ENCODE measurements at places on chromosomes 4 and X. TPM values are rescaled to one million over a fixed set of nuclear protein-coding genes. Genes with fewer than 3 reads are reported as not detected.

The CCSER1 gene
- 12.3 TPM for total RNA-seq

The SMIM10L2A gene
- total RNA-seq, result 0.99 TPM

The C1QTNF7 gene
- total RNA-seq, result 3.7 TPM

The MYOZ2 gene
- total RNA-seq, result 21.2 TPM

The SASH3 gene
- 3.0 TPM for total RNA-seq

The CPXCR1 gene
- total RNA-seq, result not detected

The MGAT4D gene
- not detected for total RNA-seq

The ERCC6L gene
- total RNA-seq, result 1.8 TPM

The PCDH18 gene
- total RNA-seq, result 118 TPM

The ATOH1 gene
- 0.30 TPM for total RNA-seq

The SHROOM2 gene
- total RNA-seq, result 3.1 TPM

The RAB41 gene
- not detected for total RNA-seq

The GAB3 gene
- total RNA-seq, result 4.5 TPM

The FABP2 gene
- total RNA-seq, result not detected

The EREG gene
- 23.4 TPM for total RNA-seq

The PTPN13 gene
- total RNA-seq, result 78.6 TPM

The NLGN4X gene
- 4.3 TPM for total RNA-seq

The FGFBP2 gene
- 2.6 TPM for total RNA-seq

The SHISA3 gene
- total RNA-seq, result 2.3 TPM

The PRPS2 gene
- total RNA-seq, result 22.5 TPM

The GRIA2 gene
- total RNA-seq, result 3.8 TPM

The SMIM9 gene
- not detected for total RNA-seq

The ARHGEF38 gene
- total RNA-seq, result 0.10 TPM

The TEX13B gene
- total RNA-seq, result not detected

The STOX2 gene
- total RNA-seq, result 11.8 TPM

The GRIA3 gene
- 7.3 TPM for total RNA-seq

The CLIC2 gene
- 11.0 TPM for total RNA-seq

The C4orf36 gene
- 1.9 TPM for total RNA-seq

The PDLIM3 gene
- 52.5 TPM for total RNA-seq

The PPBP gene
- 12.4 TPM for total RNA-seq

The DGKK gene
- total RNA-seq, result not detected

The XAGE2 gene
- total RNA-seq, result 0.69 TPM

The TCEANC gene
- 5.3 TPM for total RNA-seq

The RIBC1 gene
- 0.49 TPM for total RNA-seq

The PGAM4 gene
- total RNA-seq, result not detected

The PABPC1L2A gene
- not detected for total RNA-seq

The PRR32 gene
- 3.5 TPM for total RNA-seq

The PRKG2 gene
- total RNA-seq, result 15.0 TPM

The PCSK1N gene
- total RNA-seq, result 0.30 TPM
